ENCODE measurements at places on chromosomes 2 and 18. TPM values are rescaled to one million over a fixed set of nuclear protein-coding genes. Genes with fewer than 3 reads are reported as not detected.

Gene KCNF1
- not detected for total RNA-seq

Gene CDH2
- total RNA-seq = 22.5 TPM

Gene FOXD4L1
- not detected for total RNA-seq

Gene SPATA3
- total RNA-seq = not detected

Gene ATF2
- 20.4 TPM for total RNA-seq

Gene ANKRD62
- not detected for total RNA-seq

Gene PCARE
- not detected for total RNA-seq

Gene IL1R2
- total RNA-seq = 0.53 TPM

Gene SLC5A7
- total RNA-seq = not detected

Gene BCL2L11
- not detected for total RNA-seq

Gene KCNG2
- 1.2 TPM for total RNA-seq

Gene FBXO41
- 0.29 TPM for total RNA-seq

Gene BCL2
- total RNA-seq = not detected

Gene CHRND
- not detected for total RNA-seq

Gene ALPG
- total RNA-seq = not detected

Gene SERPINB4
- total RNA-seq = not detected

Gene POTEE
- total RNA-seq = not detected

Gene GPR35
- total RNA-seq = not detected

Gene CEBPZOS
- 21.3 TPM for total RNA-seq

All from myometrial cell (primary cell).